ENCODE measurements at places on chromosomes 4 and X.
A peak's percentile ranks its signal among the peaks of the same experiment; 100 is the strongest.

DNA sequence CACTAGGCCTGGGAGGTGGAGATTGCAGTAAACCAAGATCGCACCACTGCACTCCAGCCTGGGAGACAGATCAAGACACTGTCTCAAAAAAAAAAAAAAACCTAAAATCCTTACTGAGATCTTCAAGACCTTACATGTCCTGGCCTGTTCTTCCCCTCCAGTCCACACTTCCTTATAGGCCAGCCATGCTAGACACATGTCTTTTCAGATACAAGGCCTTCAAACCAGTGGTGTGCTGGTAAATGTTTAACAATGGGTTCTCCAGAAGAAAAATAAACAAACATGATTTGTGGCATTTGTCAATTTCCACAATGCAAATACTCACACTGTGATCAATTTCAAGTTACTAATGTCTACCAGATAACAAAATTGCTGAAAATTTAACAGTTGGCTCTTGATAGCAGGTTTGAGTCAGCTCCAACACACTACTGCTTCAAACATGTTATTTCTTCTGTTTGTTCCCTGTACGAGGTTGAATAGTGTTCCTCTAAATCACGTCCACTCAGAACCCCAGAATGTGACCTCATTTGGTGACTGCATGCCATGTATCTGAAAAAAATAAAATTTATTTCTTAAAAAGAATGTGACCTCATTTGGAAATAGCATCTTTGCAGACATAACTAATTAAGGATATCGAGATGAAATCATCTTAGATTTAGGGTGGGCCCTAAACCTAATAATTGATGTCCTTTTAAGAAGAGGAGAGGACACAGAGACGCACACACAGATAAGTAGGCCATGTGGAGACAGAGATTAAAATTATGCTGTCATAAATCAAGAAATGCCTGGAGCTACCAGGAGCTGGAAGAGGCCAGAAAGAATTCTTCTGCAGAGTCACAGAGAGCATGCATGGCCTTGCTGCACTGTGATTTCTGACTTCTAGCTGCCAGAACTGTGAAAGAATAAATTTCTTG is 144.4 kb downstream of the ZNF674 start:
- no peak for DNase-seq

- DNase-seq, result no peak
Measured at GRCh38 chr4:89765966-89766365, 71.0 kb downstream of the SNCA start.

DNA sequence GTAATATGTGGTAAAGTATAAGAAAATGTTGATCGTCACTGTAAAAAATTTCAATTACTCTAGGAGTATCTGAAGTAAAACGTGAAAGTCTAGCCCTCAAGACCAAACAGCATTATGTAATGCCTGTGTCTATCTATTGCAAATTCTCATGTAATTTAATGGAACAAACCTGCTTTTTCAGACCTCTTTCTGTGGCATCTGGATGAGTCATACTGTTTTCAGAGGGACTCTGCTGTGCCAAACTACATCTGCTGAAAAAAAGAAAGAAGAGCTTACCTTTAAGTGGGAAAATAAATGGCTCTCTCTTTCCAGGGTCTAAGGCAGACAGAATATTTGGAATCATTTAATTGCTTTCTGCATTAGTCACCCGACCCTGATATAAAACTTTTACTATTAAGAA is 89.8 kb upstream of the ARMCX2 start:
- no peak for DNase-seq

- no peak for DNase-seq
Measured at GRCh38 chr4:47451657-47452056, 11.8 kb downstream of the COMMD8 start.

- DNase-seq, result no peak
Measured at GRCh38 chr4:139403462-139403861, 50.5 kb upstream of the RAB33B start.

- DNase-seq, result no peak
Measured at GRCh38 chrX:54865208-54865607, 55.4 kb upstream of the TRO start.

- peak; percentile 63 for DNase-seq
Measured at GRCh38 chrX:124217304-124218251, 114.9 kb upstream of the TEX13D start.

GRCh38 chr4:17324386-17324830 is 187.5 kb downstream of the QDPR start:
- DNase-seq, result peak; percentile 46

- peak; percentile 77 for DNase-seq
Measured at GRCh38 chr4:55029821-55030503, 95.4 kb downstream of the KDR start.

DNA sequence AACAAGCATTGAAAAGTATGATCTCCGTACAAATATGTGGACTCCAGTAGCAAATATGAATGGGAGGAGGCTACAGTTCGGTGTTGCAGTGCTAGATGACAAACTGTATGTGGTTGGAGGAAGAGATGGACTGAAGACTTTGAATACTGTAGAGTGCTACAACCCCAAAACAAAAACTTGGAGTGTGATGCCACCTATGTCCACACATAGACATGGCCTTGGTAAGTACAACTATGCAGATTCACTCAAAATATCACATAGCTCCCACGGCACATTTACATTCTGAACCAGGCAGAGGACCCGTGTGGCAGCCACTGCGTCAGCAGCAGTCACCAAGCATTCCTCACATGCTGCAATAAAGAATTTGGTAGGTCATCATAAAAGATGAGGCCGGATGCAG is 41.3 kb downstream of the KLHL5 start:
- DNase-seq, result no peak

GRCh38 chr4:87281603-87282002 is 41.1 kb downstream of the HSD17B13 start:
- DNase-seq, result no peak

Measured in kidney capillary endothelial cell (primary cell).